ENCODE measurements at places on chromosomes 2 and 18.

DNA sequence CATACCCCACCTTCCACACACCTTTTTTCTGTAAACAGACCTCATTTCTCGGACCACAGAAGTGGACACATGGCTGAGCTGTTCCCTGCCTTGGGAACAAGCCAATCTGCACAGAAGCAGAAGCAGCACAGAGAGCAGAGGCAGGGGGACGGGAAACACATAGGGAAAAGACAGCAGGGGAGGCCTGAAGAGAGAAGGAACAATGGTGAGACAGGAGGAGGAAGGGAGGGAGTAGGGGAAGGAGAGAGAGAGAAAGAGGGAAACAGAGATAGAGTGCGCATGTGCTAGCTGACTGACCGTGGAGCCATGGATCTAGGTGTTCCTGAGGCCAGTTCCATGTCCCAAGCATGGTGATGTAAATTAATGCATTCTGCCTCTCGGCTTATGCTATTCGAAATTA, 119.7 kb downstream of the NOL10 start:
- DNase-seq = no peak

- DNase-seq = no peak
Measured at GRCh38 chr2:233210843-233211547, 40.5 kb upstream of the ATG16L1 start.

- DNase-seq = no peak
Measured at GRCh38 chr2:69918401-69918800, 3.5 kb downstream of the MXD1 start.

- DNase-seq = no peak
Measured at GRCh38 chr2:232489516-232490220, 2.0 kb upstream of the ECEL1 start.

DNA sequence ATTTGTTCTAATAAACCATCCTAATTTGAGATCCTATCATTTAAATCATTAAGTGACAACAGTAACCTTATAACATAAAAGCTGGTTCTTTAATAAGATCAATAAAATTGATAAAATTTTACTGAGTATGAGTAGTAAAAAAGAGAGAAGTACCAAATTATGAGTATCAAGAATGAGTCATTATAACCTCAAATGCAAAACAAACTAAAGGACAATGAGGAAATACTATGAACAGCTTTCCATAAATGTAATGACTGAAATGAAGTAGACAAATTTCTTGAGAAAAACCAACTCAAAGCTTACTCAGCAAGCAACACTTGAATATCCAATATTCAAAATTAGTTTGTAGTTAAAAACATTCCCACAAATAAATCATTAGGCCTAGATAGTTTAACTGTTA, 433.0 kb downstream of the ZEB2 start:
- DNase-seq = no peak

- no peak for DNase-seq
Measured at GRCh38 chr2:209308415-209308814, 115.4 kb upstream of the MAP2 start.

GRCh38 chr2:191230174-191230573, 15.0 kb upstream of the MYO1B start:
- no peak for DNase-seq

- DNase-seq = no peak
Measured at GRCh38 chr2:32012872-32013271, 2.1 kb upstream of the MEMO1 start.

GRCh38 chr2:200212862-200213425, 93.5 kb upstream of the SPATS2L start:
- no peak for DNase-seq

- no peak for DNase-seq
Measured at GRCh38 chr2:203470371-203470770, 64.7 kb downstream of the RAPH1 start.

- no peak for DNase-seq
Measured at GRCh38 chr18:22564036-22564435, 146.3 kb upstream of the CTAGE1 start.

DNA sequence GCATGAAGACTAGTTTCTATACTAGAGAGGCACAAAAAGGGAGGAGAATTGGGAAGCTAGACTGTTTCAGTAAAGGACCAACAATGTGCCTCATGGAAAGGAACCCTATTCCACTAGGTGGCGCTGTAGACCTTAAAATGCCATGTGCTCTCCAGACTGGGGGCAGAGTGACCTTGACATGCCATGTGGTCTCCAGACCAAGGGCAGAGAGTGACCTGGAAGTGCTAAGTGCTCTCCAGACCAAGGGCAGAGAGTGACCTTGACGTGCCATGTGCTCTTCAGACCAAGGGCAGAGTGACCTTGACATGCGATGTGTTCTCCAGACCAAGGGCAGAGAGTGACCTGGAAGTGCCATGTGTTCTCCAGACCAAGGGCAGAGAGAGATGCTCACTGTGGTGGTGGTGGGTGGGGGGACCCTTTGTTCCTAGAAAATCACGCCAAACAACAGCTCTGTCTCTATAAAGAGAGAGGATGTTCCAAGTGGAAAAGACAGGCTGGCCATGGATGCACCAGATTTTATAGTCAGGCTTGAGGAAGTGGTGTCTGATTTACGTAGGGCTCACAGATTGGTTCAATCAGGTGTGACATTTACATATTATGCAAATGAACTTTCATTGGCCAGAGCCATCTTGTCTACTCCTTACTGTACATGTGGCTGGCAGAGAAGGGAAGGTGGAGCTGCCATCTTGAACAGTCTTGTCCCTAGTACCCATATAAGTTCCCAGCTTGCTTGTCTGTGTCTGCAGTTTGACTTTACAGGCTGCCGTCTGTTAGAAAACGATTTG, 344.0 kb upstream of the DDX18 start:
- no peak for DNase-seq

DNA sequence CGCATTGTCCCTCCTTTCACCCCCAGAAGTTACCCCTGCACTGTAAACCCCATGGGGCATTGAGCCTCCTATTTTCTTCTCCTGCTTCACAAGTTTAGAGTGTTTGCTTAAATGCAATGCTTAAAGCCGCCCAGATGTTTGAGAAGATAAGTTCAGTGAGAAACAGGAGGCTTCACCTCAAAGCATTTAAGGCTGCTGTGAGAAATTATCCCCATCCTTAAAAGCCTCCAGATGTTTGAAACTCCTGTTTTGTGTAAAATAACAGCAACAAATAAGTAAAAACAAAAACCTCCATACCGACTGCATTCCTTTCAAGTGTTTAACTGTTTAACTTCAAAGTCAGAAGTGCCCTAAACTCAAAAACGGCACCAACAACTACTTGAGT, 81.8 kb downstream of the RTP5 start:
- DNase-seq = no peak

Data from stimulated activated CD8-positive, alpha-beta memory T cell treated with anti-CD3 and anti-CD28 coated beads, Interleukin-7, amount 100 ng/mL, for 48 hours (primary cell).